ENCODE measurements at places on chromosomes 4 and X.

- no peak for DNase-seq
These were observed 13.8 kb upstream of the STK26 start for GRCh38 chrX:132009350-132009749.

GRCh38 chrX:78024349-78025059, 55.1 kb upstream of the PGAM4 start:
- no peak for DNase-seq

- DNase-seq, result no peak
These were observed 44.1 kb downstream of the DTHD1 start for GRCh38 chr4:36325499-36325898.

- no peak for DNase-seq
These were observed 98.3 kb downstream of the BMPR1B start for GRCh38 chr4:94856030-94856429.

DNA sequence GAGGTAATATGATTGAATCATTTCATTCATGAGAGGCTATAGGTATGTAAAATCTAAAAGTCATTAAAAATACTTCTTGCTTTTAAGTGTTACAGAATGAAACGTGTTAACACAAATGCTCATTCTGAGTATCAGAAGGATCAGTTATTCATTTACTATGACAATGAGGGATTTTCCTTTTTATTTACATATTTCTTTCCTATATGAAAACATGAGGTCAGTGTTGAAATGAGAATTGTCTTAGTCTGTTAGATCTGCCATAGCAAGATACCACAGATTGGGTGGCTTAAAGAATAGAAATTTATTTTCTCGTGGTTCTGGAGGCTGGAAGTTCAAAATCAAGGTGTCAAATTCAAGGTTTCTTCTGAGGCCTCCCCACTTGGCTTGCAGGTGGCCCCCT, 181.2 kb downstream of the ARHGAP10 start:
- no peak for DNase-seq

GRCh38 chr4:75371915-75372314, 142.3 kb downstream of the RCHY1 start:
- DNase-seq, result no peak

DNA sequence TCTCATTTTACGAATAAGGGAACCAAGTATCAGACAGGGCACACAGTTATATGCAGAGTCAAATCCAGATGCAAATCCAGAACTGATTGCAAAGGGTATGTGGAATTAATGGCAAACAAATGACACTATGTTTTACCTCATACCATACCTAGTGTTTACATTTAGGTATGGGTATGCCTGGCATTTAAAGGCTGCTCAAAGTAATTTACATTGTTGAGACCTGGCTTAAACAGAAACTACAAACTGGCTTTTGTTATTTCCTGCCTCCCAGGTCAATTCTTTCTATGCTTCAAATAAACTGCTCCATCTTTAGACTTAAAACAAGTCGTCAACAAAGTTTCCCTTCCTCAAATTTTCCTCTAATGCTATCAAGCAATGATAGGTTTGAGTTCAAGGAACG, 33.7 kb downstream of the ANKRD17 start:
- DNase-seq, result no peak

DNA sequence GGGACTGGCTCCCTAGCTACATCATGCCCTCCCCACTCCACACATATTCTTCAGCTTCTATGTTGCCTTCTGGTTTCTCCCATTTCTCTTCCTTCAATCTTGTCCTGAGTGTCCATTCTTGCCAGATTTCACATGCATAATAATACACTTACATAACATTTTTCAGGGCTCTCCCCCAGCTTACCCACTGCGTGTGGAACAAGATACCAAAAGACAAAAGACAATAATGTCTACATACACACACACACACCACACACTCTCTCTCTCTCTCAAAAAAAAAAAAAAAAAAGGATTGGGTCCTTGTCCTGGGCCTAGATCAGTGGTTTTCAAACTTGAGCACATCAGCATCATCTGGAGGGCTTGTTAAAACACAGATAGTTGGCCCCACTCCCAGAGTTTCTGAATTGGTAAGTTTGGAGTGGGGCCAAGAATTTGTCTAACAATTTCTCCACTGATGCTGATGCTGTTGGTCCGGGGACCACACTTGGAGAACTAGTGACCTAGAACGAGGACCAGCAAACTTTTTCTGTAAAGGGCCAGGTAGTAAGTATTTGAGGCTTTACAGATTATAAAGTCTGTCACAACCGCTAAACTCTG, 6.5 kb upstream of the SMARCA1 start:
- DNase-seq, result no peak

- DNase-seq, result no peak
These were observed 18.4 kb upstream of the CC2D2A start for GRCh38 chr4:15451181-15451865.

- DNase-seq, result no peak
These were observed 8.8 kb downstream of the PPARGC1A start for GRCh38 chr4:23881052-23881501.

- DNase-seq, result no peak
These were observed 241.9 kb upstream of the NWD2 start for GRCh38 chr4:37002625-37003024.

DNA sequence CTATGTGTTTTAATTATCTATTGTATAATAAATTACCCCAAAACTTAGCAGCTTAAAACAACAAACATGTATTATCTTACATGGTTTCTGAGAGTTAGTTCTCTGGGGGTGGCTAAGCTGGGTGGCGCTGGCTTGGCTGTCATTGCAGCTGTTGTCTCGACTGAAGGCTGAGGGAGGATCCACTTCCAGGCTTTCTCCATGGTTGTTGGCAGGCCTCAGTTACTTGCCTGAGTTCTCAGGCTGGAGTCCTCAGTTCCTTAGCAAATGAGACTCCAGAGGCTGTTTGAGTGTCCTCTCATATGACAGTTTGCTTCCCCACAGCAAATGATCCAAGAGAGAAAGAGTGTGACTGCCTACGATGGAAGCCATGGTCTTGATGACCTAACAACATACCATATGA, 23.5 kb upstream of the GALNT7 start:
- no peak for DNase-seq

- no peak for DNase-seq
These were observed 159.3 kb upstream of the GALNT7 start for GRCh38 chr4:173009129-173009823.

- DNase-seq, result no peak
These were observed 90.7 kb upstream of the DCLK2 start for GRCh38 chr4:149987330-149988086.

DNA sequence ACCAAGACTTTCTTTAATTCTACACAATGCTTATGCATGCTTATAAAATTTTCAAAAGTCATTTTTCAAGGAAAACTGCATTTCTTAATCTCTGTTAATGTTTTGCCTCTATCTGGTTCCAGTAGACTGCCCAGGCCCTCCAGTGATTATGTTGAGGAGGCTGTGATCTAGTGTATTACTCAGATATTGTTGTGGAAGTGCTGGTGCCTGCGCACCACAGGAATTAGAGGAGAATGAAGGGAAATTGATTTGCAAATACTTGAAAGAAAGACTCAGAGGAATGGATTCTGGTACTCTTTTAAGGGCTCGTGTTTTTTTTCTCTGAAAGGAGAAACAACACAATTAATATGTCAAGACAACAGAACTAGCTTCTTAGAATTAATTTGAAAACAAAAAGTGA, 1015.1 kb downstream of the RPA4 start:
- DNase-seq, result no peak

GRCh38 chr4:64715741-64716140, 306.5 kb upstream of the TECRL start:
- DNase-seq, result no peak

GRCh38 chr4:184293552-184293951, 75.9 kb upstream of the ENPP6 start:
- no peak for DNase-seq

DNA sequence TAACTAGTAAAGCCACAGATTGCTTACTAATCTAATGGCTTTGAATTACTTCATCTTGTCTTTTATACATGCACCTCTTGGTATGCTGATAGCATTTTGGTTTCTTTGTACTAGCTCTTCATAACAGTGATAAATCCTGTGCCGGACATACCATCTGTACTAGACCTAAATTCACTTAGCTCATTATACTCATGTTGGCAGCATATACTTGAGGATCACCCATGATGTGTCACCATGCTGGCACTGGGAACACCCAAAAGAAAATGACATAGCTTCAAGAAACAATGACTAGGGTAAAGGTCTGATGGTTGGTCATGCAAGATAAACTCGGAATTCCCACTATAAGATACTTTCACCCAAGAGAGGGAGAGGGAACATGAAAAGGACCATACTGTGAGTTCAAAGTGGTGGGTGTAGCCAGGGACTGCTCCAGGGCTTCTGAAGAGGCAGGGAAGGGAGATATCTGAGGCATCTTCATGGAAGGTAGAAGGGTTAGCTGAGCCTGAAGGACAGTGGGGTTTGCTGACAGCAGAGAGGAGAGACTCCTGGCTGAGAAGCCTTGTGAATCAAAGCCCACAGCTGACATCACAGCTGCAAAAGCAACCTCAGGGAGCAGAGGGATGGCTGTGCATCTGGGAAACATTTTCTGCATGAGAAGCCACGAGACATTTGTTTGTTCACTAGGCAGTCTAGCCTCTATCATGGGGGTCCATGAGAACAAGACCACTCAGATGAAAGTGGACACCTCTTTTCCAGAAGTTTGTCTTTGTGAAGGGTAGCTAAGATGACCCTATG, 314.2 kb downstream of the RAB28 start:
- no peak for DNase-seq

- DNase-seq, result no peak
These were observed 574 bp upstream of the MOB1B start for GRCh38 chr4:70901607-70901983.

DNA sequence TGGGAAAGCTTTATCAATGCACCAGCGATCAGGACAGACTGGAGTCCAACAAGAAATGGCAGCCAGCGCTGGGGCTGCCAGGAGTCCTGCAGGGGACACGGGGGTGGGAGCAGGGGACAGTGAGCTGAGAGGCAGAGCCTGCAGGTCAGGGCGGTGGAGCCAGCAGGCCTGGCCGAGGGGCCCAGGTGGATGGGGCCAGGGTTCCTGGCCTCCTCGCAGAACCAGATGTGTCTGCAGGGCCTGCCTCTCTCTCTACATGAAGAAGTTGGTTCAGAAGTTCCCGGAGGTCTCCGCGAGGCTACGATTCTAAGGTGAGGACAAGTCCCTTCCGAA, 63.6 kb downstream of the CPZ start:
- DNase-seq, result peak; percentile 32

- no peak for DNase-seq
These were observed 99.1 kb downstream of the TRAPPC11 start for GRCh38 chr4:183758061-183758757.

GRCh38 chr4:188596021-188596420, 456.8 kb downstream of the TRIML1 start:
- no peak for DNase-seq

DNA sequence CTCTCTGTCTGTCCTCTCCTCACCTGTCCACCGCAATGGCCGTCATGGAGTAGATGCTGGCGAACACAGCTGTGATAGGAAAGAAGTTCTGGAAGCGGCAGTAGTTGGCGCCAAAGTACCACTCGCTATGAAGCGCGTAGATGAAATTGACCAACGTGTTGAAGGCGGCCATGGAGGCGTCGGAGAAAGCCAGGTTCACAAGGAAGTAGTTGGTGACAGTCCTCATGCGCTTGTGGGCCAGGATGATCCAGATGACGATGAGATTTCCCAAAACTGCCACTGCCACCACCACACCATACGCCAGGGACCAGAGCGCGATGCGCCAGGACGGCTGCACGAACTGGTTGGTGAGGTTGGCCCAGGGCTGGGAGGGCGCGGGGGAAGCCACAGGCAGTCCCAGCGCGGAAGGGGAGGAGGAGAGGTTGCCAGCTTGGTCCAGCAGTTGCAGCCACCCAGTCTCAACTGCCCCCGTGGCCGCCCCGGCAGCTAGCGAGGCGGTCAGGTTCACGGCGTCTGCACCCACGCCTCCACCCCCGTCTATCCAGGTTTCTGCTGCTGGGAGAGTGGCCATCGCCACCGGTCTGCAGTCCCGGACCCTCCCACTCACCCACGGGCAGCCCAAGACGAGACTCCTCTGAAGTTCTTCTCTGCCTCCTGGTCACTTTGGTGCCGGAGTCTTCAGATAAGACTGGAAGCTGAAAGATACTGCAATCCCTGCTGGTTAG, 518 bp downstream of the TACR3 start:
- peak; percentile 51 for DNase-seq

GRCh38 chrX:120302434-120302833, 8.8 kb downstream of the TMEM255A start:
- DNase-seq, result no peak

DNA sequence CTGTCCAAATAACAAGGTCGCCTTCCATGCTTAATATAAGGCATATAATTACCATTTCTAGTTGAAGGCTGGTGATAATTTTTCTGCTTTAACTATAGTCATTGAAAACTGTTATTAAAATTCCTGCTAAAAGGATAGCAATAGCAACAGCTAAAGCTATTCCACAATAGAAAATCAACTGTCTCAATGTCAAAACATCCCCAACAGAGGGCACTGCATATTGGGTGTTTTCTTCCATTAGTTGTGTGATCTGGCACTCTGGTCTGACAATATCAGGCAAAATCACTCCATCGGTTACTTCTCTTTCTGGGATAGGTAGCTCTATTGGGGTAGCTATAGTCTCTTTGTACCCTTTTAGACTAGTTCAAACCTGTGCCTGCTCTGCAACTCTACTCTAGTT, 53.5 kb downstream of the TMPRSS11F start:
- no peak for DNase-seq

DNA sequence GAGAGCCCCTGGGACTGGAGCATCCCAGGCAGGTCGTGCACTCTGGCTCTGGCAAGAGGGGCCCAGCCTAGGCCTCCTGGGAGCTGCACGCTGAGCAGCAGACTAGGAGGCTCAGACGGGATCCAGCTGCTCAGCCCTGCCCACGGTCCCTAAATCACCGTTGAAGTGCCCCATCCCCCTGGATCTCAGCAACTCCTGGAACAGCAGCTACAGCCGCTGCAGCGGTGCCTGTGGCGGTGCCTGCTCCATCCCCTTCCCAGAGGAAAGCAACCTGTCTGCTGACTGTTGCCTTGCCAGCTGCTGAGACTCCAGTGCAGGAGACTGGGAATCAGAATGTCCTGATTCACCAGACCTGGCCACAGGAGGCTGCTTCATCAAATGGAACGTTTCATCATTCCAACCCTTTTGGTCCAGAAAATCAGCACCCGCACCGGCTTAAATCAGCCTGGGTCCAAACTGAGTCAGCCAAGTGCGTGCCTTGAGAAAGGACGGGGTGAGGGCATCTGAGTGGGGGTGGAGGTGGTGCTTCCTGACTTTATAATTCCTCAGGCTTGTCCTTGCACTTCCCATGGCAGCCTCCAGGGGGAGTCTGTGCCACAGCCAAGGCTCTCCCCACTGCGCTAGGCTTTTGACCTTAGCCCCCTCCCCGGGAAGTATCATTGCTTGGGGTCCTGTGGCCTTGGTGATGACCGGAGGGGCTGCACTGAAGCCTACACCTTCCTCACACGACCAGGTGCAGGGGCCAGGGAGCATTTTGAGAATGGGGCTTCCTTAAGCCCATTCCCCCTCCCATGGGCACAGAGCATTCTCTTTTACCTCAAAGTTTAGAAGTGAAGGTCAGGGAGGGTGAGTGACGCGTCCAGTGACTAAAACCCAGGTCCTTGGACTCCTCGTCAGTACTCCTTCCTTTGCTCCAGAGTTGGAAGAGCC, 6.5 kb downstream of the ZNF185 start:
- DNase-seq, result no peak
